ENCODE measurements at places on chromosomes 16 and 17.
A peak's percentile ranks its signal among the peaks of the same experiment; 100 is the strongest.

DNA sequence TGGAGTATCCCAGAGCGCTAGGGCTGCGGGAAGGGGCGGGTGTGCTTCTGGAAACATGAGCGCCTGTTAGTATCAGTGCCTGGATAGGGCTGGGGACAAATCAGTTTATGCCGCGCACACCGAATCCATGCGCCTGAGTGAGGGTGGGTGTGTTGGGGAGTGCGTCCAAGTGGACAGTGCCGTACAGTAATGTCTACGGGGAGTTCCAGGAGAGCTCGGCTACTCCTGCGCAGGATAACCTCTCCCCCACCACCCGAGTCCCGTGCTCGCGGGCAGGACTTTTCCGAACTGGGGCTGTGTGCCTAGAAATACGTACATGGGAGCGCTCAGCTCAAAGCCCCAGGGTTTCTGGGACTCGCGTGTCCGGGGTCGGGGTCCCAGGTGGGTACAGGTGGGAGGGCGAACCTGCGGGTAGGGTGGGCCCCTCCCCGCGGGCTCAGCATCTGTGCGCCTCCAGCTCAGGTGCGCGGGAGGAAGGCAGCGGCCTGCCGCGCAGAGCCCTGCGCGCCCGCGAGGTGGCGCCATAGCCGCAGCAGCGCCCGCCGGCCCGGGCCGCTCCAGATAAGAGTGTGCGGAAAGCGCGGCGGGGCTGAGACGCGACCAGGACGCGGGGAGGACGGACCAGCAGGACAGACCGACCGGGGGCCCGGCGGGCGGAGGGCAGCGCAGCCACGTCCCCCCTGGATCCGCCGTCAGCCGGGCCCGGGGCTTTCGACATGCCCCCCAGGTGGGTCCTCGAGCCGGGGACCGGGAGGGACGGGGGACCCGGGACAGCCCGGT lies at the start of gene HIC1:
Gene HIC1 (plus strand): TSS at position 592 of the 780 bp plus-strand sequence. CDS start 1,588 bp downstream, outside the sequence.
- peak; percentile 75 for DNase-seq

DNA sequence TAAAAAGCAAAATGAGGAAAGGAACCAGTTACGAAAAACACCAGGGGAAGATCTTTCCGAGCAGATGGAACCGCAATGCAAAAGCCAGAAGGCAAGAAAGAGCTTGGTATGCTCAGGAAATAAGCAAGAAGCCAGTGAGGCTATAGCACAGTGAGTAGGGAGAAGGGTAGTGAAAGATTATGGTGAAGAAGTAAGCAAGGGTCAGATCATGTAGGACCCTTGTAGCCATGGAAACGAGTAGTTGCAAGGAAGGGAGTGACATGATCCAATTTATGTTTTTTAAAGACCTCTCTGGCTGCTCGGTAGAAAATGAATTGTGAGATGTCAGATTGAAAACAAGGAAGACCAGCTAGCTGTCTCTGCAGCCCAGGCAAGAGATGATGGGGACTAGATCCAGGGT lies 143.3 kb downstream of the USP31 start:
- DNase-seq = no peak

DNA sequence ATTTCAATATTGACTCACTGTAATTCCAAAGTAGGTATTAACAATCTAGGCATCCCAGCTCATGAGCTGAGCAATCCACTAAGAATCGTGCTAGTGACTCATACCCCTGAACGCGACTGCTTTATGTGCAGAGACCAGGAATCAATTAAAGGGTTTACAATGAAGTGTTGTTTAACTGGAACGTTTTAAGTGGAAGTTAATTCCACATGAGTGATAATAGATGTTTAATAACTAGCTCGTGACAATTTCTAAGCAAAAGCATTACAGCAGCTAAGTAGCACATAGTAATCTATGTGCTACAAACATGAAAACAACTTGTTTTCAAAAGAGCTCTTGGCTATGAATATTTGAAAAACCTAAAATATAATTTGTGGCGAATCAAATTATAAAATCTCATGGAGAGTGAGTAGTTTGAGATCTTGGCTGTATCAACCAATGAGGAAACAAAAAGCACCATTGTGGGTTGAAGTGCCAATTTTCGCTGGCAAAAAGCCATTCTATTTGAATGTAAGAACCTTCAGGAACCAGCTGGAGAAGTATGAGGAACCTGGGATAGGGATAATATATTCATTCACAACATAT lies 9.4 kb downstream of the GJC1 start:
- no peak for DNase-seq

- no peak for DNase-seq
Observed at GRCh38 chr16:85567101-85567866, 45.8 kb upstream of the GSE1 start.

DNA sequence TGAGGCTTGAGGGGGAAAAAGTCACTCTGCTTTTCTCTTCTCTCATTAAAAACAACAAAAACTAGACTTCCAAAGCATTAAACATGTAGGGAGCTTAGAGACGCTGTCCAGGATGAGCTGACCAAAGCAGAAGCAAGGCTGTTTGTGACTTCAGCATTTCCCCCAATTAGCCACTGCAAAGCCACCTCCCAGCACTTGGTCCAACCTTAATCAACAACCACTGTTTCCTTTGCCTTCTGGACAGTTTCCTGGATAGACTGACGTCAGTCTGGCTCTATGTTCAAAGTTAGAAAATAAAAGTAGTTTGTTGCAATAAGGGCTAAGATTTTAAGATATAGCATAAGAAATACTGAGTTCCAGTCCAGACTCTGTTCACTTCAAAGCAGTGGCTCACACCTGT lies 3.1 kb downstream of the TMEM231 start:
- no peak for DNase-seq

- no peak for DNase-seq
Observed at GRCh38 chr16:82655072-82655714, 28.4 kb downstream of the CDH13 start.

DNA sequence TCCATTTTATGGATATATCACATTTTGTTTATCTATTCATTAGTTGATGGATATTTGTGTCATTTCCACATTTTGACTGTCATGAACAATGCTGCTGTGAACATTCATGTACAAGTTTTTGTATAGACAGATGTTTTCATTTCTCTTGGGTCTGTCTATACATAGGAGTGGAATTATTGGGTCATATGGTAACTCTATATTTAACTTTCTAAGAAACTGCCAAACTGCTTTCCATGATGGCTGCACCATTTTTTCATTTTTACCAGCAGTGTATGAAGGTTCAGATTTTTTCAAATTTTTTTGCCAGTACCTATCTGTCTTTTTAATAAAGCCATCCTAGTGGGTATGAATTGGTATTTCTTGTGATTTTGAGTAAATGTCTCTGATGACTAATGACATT lies 15.5 kb downstream of the NFAT5 start:
- no peak for DNase-seq

DNA sequence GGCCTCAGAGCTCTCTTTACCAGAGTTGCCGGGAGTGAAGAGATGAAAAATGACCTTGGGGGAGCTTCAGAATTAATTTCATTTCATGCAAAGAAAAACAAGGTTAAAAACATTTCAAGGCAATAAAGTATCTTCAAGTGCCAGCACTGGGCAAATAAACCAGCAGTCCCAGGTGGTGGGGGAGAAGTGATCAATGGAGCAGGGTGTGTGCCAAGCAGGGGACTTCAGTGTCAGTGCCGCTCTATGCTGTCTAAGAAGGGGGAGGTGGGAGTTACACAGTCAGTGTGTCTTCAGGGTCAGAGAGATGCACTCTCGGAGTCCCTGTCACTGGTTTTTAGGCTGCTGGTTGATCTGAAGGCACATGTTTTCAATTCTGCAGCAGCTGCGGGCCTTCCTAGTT lies 57.2 kb upstream of the MGAT5B start:
- DNase-seq = no peak

GRCh38 chr17:72609501-72609900 lies 483.0 kb downstream of the SLC39A11 start:
- DNase-seq = no peak

GRCh38 chr16:68617734-68618133 lies 27.4 kb upstream of the CDH3 start:
- DNase-seq = no peak

DNA sequence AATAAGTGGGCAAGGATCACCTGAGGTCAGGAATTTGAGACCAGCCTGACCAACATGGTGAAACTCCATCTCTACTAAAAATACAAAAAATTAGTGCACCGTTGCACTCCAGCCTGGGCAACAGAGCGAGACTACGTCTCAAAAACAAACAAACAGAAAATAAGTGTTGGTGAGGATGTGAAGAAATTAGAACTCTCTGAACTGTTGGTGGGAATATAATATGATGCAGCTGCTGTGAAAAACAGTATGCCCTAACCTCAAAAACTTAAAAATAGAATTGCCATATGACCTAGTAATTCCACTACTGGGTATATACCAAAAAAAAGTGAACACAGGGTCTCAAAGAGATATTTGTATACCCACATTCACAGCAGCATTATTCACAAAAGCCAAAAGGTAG lies 26.1 kb downstream of the GLG1 start:
- no peak for DNase-seq

DNA sequence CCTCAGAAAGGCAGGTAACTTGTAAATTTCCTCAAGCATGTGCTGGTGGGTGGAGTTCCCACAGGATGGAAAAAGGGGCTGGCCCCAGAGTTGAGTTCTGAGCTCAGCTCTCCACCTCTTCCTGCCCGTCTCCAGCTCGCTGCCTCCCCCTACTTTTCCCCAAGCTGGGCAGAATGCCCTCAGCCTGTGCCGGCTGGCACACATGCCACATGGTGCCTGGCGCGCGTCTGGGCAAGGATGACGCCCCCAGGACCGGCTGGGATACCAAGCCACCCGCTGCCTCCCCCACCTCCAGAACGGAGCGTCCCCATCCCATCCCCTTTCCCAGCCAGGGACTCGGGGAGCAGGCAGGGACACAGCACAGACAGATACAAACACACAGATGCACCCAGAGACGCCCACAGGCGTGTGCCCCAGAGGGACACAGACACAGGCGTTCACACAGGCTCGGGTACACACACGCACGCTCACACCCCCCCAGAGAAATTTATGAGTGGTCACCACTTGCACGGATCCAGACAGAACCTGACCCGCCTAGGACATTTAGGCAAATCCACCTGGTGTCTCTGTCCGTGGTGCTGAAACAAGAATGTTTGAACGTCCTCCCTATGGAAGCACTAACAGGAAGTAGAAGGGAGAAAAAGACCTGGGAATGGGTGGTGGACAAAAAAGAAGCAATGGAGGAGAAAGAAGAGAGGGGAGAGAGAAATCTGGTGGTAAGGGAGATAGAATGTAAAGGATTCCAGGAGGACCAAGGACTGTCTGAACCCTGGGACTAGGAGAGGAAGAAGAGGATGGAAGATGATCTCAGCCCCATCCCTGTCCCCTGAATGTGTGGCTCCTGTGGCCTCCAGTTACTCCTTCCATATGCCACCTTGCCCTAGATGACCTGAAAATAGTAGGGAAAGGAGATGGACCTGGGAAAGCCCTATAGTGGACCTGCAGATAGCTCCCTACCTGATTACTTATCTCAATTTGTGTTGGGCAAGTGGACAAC lies 15.5 kb downstream of the NEUROD2 start:
- peak; percentile 40 for DNase-seq

- no peak for DNase-seq
Observed at GRCh38 chr16:23074423-23074822, 74.8 kb downstream of the USP31 start.

DNA sequence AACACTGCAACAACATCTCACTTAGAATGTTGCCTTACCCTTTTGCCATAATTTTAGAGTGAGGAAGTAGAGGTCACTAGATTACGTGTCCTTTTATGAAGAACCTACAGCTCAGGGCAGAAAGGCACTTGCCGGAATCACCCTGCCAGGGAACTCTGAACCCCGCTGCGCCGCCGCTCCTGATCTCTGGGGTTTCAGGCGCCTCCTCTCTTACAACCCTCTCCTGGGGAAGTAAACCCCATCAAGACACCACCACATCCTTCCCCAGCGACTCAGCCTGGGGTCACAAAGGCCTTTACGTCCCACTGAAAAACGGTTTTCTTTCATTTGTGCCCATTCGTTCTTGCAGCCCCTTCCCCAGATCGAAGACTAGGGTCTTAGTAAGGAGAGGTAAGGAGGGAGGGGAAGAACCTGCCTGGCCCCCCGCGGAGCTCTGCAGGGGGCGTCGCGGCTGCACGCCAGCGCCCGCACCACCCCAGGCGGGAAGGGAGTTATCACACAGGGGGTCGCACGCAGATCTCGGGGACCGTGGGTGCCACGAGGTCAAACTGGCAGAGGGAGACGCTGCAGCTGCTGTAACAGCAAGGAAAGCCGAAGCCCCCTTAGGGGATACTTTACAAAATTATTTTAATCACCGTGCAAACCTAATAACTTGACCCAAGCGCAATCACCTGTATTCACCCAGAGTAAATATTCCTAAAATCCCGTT lies 1.0 kb upstream of the HLF start:
- DNase-seq = no peak

GRCh38 chr17:29210879-29211278 lies 30.7 kb upstream of the MYO18A start:
- DNase-seq = no peak

DNA sequence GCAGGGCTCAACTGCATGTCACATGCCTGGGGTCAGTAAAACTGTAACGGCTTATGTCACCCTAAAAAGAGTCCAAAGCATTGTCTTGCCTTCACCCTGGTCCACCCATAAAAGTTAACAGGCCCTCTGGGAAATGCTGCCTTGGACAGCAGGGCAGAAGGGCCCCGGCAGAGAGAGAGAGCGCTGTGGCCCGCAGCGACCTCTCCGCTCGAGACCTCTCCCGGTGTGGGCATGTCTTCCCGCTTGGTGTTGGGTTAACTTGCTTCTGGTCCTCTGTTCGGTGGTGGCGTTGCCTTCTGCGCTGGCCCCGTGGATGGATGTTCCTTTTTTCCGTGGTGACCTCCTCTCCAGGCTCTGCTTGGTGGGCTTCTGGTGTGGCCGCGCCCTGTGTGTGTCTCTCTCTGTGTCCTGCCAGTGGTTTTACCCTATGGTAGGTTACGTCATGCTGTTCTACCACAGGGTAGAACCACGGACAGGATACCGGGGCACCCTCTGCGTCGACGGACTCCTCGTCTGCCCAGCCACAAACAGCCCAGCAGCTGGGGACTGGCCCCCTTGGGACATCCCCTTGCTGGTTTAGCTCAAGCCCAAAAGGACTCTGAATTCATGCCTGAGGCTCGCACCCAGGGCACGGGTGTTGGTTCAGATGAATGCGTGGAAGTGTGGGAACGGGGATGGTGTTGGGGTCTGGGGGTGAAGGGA lies 18.3 kb upstream of the CLEC18A start:
- no peak for DNase-seq

- no peak for DNase-seq
Observed at GRCh38 chr16:89154390-89155183, 17.0 kb upstream of the CDH15 start.

All from MM.1S (cell line).